ENCODE measurements at places on chromosomes 6 and 20.

GRCh38 chr20:47789081-47789763 lies 3.9 kb upstream of the SULF2 start:
- no peak for DNase-seq

DNA sequence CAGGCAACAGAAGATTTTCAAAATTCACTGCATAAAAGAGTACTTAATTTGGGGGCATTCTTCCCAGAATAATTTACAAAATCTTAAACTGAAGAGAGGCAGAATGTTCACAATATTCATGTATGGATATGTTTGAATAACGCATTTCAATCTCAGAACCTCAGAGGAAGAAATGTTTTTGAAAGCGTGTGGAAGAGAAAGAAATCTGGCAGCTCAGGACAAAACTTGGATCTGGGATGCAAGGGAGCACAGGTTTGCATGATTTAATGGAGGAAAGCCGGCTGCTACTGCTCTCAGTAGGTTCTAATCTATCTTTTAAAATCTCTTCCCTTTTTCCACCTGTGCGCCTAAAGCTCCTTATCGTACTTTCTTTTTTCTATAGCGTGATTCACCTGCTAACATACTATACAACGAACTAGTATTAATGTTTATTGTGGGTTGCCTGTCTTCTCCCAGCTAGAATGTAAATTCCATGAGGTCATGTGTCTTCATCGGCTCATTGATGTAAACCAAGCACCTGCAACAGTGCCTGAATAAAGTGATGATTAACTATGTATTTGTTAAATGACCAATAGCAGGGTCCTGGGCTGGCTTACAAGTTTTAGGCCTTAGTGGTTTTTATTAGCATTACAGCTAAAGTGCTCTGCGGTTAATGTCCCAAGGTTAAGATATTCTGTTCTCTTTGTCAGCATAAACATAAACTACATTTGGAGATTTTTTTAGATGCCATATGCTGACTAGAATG lies 15.3 kb downstream of the PRL start:
- DNase-seq: no peak

GRCh38 chr20:46694484-46694883 lies 5.2 kb upstream of the TP53RK start:
- no peak for DNase-seq

- no peak for DNase-seq
Measured at GRCh38 chr6:127404133-127404532, 55.1 kb downstream of the KIAA0408 start.

- DNase-seq: no peak
Measured at GRCh38 chr6:78523622-78524021, 343.7 kb upstream of the IRAK1BP1 start.
